Stimulated activated CD8-positive, alpha-beta memory T cell treated with anti-CD3 and anti-CD28 coated beads, Interleukin-12 subunit alpha, Interleukin-12 subunit beta, amount 100 ng/mL, for 4 hours (primary cell): ENCODE measurements at places on chromosomes 4 and X.

DNA sequence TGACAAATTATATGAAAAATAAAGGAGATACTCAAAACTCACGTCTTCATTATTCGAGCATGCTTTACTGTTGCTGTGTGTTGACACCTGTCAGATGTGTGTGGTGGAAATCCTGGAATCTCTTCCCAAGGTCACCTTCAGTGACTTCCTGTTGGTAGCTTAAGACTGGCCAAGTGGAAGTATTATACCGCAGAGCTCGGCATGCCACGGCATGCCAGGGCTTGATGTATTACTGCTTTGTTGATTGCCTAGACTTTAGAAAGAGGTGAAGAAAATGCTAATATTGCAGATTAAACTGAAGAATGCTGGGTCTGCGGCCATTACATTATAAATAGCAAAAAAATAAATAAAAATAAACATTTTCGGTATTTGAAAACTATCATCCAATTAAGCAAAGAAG lies 4.6 kb downstream of the TREX2 start:
- no peak for DNase-seq

GRCh38 chr4:163157157-163157556 lies 9.5 kb downstream of the NAF1 start:
- DNase-seq = no peak

- no peak for DNase-seq
These were observed 429.4 kb upstream of the DIPK2B start for GRCh38 chrX:45630078-45630477.

GRCh38 chrX:117508021-117508420 lies 608.6 kb downstream of the KLHL13 start:
- no peak for DNase-seq

DNA sequence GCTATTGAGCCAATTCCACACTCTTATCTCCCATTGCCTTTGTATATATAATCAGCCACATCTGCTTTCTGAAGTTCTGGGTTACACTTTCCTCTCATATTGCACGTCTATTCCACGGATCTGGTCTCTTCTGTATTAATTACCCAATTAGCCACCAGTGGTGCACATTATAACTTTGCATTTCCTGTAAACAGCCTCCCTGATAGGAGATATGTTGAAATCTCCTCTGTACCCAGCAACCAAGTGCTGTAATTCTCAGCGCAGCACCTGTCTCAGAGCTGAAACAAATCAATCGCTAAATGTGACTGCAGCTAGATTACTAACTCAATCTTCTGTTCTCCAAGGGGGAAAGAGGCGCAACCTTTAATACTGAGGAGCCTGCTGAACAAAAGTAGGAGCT lies 326.4 kb downstream of the SLITRK2 start:
- no peak for DNase-seq

GRCh38 chr4:26647523-26648224 lies 63.8 kb downstream of the TBC1D19 start:
- no peak for DNase-seq
